ENCODE measurements at places on chromosomes 5 and 9.

- no peak for DNase-seq
Observed at GRCh38 chr5:168530621-168531150, 1.6 kb downstream of the FBLL1 start.

GRCh38 chr9:135525241-135526088, 4.2 kb downstream of the LCN1 start:
- no peak for DNase-seq

DNA sequence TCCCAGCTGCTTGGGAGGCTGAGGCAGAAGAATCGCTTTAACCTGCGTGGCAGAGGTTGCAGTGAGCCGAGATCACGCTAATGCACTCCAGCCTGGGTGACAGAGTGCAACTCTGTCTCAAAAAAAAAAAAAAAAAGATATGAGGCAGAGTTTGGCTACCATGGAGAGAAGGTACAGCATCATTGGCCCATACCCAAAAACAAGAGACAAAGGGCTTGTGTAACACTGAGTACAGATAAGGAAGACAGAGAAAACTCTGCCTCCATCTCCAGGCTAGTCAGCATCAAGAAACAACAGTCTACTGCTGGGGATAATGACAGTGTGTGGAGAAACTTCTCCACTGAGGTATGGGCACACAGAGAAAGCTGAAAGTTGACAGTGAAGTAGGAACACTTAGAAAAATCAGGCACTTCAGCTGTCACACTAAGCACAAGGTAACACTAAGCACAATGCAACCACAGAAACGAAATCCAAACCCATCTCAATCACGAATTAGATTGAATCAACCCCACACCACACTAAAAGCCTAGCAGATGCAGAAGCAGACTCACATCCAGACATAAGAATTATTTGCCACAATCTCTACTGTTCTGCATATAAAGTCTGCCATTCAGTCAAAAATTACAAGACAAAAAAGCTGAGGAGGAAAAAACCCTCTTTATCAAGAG, 10.5 kb downstream of the PJA2 start:
- no peak for DNase-seq

DNA sequence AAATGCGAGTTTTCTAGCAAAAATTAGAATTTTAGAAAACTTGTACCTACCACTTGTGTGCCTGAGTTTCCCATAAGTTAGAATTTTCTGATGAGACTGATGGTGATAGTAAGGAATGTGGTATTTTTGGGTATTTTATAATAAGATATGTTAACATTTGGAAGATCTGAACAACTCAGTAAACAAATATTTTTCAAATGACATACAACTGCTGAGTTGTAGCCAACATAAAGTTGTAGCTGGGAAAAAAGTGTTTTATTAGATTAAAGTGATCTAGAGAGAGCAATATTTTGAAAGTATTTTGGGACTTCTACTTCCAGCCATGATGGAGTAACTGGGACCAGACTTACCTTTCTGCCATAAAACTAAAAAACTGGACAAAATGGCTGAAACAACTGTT, 37.9 kb downstream of the GEMIN5 start:
- no peak for DNase-seq

GRCh38 chr9:86200599-86201162, 58.8 kb downstream of the C9orf153 start:
- no peak for DNase-seq

- DNase-seq: no peak
Observed at GRCh38 chr5:124986667-124987066, 240.2 kb upstream of the ZNF608 start.

GRCh38 chr5:69364850-69365249, 4.5 kb downstream of the AK6 start:
- DNase-seq: no peak

DNA sequence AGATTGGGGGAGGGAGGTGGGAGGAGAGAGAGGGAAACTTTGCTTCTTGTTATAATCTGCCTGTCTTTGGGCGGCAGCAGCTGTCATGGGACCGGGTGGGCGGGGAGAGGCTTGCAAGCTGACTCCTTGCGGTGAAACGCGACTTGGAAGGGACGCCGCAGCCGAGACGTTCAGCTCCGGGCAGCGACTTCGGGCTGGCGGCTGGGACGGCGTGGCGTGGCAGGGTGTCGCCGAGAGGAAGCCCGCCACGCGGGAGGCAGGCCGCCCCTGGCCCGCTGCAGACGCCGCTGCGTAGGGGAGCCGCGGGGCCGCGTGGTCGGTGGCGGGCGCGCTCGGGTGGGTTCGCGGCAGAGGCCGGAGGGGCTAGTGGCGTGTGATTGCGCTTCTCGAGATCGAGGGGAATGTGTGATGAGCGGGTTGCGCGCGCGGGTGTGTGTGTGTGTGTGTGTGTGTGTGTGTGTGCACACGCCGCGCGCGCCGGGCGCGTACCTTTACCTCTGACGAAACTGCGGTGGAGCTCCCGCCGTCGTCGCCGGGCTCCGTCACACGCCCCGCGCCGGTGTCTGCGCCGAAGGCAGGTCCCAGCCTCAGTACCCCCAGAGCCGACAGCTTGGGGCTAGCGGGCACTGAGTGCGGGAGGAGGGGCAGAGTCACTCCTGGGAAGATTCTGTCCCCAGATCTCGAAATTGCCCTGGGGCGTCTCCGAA, 1.7 kb downstream of the PPARGC1B start:
- DNase-seq: peak; percentile 94

- DNase-seq: no peak
Observed at GRCh38 chr5:94240596-94240992, 377.8 kb downstream of the KIAA0825 start.

- no peak for DNase-seq
Observed at GRCh38 chr5:195401-196160, 4.3 kb downstream of the LRRC14B start.

- no peak for DNase-seq
Observed at GRCh38 chr5:108642170-108642906, 105.4 kb upstream of the FER start.

GRCh38 chr5:92468295-92468694, 1085.2 kb upstream of the ARRDC3 start:
- DNase-seq: no peak

- no peak for DNase-seq
Observed at GRCh38 chr5:35131723-35132122, 84.0 kb upstream of the AGXT2 start.

GRCh38 chr9:34254966-34255825, 73.9 kb downstream of the KIF24 start:
- DNase-seq: no peak

DNA sequence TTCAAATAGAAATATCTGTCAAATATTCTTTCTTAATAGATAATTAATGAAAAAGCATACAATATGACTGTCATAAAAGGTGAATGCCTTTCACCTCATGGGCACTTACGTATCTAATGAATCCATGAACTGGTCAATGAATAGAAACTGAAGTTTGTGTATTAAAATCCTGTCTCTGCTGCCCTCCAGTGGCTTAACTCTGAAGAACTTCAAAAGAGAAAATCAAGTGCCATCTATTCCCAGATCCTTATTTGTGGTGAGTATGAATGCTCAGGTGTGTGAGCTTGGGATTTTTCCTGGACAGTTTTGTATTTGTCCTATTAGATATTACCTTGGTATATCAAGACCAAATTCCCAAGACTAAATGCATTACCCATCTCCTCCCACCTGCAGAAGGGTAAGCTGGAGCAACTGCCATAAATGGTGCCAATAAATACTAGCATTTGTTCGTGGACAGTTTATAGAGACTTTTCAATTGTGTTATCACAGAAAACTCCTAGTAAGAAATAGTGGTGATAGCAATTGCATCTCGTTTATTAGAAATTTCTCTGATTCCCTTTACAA, 44.0 kb upstream of the SVEP1 start:
- no peak for DNase-seq

DNA sequence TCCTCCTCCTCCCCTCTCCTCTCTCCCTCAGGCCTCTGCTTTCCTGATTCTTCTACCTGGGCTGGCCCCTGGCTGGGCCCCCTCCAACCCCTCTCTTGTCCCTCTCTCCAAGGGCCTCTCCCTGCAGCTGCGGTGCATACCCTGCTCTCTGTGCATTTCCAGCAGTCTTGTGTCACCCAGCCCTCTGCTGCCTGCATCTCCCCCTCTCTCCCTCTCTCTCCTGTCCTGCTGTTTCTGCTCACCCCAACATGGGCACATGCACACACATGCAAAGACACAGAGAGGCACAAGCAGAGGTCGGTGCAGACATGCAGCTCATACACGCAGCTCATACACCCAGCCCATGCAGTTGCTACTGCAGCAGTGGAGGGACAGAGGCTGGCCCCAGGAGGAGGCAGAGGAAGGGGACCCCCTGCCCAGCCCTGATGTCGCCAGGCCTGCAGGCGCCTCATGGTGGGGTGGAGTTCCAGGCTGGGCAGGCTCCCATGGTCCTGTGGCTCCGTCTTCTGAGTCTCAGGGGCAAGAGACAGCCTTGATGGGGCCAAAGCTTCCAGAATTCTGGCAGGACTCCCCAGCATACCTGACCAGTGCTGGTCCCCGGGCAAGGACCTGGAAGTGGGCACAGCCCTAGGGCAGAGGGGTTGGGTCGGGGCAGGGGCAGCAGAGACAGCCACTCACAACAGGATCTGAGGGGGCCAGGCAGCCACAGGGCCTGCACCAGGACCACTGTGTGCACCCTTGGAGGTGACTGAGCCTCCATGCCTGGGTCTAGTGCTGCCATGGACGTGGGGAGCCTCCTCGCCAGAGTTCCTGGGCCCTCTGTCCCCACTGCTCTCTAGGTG, 216.9 kb downstream of the C9orf50 start:
- DNase-seq: no peak

DNA sequence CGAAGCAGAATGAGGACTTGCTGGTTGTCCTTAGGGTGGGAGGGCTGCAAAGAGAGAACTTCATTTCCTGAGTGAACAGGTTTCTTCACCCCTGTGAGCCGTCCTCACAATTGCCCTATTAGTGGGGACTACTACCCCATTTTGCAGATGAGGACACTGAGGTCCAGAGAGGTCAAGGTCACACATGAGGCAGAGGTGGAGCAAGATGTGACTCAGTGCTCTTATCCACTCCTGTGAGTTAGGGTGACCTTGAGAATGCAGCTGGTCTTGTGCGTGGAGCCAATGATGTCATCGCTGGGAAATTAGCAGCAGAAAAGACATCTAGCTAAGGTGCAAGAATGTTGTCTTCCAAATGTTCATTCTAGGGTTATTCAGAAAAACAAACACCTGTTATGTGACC, 26.9 kb downstream of the GPRIN1 start:
- DNase-seq: no peak

DNA sequence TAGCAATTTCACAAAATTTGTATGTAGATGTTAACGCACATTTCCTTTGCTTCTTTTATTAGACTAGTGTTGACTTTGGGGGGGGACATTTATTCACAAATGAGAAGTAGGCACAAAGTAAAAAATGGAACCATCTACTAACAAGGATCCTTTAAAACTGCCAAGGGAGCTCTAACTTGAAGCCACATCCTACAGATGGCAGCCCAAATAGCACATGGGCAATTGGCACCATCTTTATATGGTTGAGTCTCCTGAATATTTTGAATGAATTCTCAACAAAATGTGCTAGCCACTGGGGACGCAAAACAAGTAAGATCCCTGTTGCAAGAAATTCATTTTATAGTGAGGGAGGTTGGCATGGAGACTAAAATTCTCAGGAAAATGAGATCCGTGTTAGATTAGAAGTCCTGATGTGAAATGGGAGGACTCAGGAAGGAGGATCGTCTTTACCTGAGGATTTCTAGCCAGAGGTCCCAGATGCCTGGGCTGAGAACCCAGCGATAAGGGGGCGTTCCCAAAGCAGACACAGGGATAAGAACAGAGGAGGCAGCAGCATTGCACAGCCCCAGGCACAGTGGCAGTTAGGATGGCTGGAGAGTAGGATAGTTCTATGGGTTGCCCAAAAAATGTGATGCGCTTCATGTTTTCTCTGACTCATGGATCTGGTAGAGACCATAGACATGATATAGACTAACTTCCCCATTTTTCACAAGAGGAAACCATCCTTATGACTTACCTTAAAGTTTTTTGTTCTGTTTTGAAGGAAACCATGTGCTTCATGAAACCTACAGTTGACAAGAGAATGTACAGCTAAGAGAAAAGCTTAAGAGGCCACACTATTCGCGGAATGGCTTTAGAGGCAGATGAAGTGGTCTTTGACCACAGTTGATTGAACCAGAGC, 37.4 kb downstream of the C9orf152 start:
- no peak for DNase-seq

- peak; percentile 54 for DNase-seq
Observed at GRCh38 chr9:127388037-127388855, 8.7 kb upstream of the SLC2A8 start.

- peak; percentile 57 for DNase-seq
Observed at GRCh38 chr9:5879419-5880181, 11.1 kb upstream of the MLANA start.

DNA sequence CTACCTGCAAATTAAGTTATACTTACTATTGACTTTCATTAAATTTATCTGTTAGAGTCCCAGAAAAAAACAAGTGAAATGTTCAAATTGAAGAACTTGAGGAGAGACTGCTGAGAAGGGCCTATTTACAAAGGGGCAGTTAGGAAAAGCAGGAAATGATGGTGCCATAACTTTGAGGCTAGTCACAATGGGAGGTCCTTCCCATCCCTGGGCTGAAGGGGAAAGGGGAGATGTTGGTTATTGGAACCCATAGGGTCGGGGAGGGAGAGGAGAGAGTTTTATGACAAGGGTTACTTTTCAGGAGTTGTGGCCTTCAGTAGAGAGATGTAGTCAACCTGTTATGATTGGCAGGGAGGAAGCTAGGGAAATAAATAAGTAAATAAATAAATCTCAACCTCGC, 169.1 kb downstream of the DMRT2 start:
- DNase-seq: no peak

DNA sequence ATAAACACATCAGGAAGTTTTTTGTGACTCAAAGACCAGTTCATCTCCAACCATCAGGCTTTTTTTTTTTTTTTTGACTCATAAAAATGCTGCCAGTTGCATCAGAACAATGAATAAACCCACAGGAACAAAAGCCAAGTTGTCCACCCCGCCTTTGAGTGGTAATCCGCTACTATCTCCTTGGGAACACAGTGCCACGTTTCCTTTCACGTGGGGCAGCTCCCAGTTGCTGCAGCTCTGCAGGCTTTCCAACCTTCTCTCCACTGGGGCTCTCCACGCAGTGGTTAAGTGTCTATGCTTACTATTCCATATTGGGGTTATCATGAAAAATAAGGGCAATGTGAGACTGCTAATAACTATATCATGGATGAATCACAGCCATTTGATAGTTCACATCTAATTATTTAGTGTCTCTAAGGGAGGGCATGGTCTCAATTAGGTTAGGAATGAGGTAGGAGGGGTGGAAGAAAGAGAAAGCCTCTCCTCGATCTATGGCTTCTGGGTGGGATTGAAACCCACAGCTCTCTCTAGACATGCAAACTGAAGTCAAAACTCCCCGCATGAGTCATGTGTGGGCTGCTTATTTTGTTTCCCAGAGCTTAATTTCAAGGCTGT, 55.8 kb upstream of the ACTBL2 start:
- DNase-seq: no peak

DNA sequence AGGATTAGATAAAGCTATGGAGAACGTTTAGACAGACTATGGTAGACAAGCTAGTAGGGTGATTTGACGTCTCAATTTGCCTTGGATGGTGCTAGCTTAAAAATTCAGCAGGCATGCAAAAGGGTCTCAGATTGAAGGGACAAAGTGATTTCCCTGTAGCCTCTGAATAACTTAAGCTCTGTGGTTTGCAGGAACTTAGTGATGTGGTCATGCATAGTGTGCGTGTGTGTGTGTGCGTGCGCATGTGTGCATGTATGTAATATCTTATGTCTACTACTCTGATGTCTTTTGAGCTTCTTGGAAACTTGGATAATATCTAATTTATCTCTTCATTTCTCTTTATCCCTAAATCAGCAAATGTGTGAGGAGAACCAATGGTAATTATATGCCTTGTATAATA, 183.6 kb upstream of the TNC start:
- no peak for DNase-seq

GRCh38 chr5:177269232-177269895, 34.2 kb downstream of the RAB24 start:
- no peak for DNase-seq

- no peak for DNase-seq
Observed at GRCh38 chr5:36438765-36439561, 137.3 kb upstream of the RANBP3L start.

Measured in Peyer's patch (tissue), 4 donors.